HEK293T (cell line): ENCODE measurements at places on chromosomes 5 and 9.

DNA sequence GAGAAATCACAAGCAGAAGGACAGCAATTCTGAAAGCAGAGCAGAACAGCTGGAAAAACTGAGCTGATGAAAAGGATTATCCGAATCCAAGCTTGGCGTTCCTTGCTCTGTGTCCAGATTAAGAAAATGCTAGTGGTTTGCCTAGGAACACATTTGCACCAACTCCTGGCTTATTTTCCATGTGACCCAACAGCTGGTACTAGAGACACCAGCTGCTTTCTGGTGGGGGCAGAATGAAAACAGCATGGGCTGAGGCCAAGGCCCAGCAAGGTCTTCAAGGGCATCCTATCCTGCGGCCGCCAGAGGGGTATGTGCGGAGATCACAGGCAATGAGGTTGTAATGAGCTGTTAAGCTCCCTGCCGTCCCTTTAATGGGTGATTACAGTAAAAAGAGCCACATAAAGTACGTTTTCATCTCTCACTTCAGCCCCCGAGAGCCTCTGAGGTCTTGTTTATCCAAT is 131.5 kb downstream of the DOCK8 start:
- no peak for DNase-seq

DNA sequence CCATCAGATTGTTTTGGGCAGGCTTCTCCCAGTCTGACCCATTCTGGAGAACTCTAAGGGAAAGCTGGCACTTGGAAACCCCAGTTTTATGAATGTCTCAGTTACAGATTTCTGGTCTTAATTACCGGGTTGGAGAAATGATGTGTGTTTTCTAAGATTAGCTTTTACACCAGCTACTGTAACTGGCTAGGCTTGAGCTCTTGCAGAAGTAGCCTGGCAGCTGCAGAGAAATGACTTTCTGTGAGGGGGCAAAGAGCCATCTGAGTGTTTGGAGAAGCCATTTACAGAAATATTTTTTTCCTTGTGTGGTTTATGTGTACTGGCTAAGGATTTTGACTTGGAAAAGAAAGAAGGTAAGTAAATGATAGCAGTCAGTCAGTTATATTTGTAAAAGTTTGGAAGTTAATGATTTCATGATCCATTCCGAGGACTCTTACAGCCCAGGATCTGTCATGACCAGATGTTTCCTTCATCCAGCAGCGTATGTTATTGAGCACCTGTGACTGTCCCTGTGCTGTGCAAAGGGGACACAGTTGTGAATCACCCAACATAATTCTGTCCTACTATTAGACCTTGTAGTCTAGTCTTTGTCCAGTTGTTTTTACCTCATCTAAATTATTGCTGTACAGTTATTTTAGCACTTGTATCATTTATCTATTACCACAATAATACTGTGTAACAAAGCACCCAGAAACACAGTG is 53.7 kb upstream of the GDNF start:
- no peak for DNase-seq

DNA sequence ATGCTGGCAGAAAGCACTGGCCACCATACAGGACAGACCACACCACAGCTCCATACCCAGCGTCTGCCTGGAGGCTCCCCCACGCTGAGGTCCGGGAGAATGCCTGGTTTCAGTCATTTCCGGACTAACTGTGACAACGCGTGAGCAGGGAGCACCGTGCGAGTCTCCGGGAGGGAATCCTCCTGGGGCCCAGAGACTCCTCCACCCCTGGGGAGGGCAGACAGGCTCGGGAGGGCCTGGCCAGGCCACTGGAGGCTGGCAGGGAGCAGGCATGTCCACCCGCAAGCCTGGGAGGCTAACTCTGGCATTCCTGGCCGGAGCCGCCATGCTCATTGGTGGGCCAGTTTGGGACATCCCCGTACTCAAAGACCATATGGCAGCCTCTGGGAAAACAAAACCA is 6.5 kb downstream of the BRD3OS start:
- no peak for DNase-seq

DNA sequence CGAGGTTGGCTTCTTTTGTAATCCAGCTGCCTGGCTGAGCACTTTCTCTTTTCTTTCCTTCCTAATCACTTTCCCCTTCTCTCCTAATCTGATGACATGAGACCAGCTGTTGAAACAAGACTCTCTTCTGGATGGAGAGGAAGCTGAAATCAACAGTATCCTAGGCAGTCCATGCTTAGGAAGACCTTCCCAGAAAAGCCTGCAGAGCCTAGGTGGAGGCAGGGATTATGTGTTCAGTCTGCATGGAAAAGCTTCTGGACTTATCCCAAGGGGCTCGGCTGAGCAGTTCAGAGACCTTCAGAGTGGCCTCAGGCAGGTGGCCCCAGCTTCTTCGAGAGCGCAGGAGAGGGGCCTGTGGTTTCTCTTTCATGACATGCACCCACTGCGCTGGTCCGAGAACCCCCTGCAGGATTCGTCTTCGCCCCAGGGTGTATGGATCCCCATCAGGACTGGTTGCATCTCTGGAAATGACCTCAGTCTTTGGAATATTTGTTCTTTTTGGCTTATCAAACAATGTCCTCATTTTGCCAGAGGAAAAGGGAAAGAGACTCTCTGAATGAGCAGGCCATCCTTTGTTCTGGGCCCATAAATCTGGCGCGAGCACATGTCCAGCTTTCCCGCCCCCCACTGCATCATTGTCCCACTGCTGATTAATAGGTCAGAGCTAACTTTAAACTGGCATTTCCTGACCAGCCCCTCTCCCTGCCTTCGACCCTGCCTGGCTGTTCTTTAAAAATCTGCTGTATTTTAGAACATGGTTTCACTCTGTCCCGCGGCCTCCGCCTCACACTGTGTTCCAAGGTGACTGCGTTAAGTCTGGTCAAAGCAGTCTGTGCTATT is 177.9 kb upstream of the KLF4 start:
- no peak for DNase-seq

DNA sequence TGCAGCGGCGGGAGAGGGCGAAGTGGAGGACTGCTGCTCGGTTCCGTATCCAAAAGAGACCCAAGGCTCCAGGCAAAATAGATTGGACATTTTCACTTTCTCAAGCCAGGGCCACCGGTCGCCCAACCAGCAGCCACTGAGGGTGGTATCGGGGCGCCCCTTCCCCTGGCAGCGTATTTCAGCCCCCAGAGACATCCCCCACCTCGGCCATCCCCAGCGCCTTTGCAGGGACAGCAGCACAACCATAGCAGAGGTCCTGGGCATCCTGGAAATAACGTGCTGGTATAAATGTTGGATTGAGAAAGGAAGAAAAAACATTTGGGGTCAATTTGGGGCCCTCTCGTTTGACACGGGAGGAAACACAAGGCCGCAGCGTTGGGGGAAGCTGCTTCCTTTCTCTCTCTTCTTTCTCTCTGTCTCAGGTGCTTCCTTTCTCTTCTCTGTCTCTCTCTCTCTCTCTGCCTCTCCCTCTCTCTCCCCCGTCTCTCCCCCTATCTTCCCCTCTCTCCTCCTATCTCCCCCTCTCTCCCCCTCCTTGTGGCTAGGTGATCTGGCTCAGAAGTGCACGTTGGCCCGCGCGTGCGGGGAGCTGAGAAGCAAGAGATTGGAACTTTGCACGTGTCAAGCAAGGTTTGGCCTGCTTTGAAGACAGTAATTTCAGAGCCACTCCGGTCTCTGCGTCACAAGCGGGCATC is 624 bp upstream of the RETREG1 start:
- no peak for DNase-seq

DNA sequence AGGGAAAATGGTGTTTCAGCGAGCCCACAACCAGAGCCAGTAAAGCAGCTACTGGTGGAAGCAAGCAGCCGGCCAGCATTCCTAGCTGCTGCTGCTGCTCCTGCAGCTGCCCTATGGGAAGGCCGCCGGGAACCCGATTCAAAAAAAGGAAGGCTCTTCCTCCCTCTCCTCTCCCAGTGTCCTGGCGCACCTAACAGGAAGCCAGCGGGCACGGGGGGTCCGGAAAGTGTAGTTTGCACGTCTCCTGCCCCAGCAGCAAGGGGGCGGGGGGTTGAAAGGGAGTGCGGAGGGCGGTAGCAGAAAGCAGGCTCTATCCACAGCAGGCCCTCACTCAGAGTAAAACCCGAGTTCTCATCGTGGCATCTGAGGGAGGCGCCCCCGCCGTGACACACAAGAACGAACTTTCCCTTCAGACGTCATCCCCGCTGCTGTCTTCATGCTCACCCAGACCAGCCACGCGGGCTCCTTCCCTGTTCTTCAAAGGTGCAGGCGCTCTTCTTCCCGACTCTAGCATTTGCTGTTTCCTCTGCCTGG is 16.5 kb downstream of the GRXCR2 start:
- no peak for DNase-seq

DNA sequence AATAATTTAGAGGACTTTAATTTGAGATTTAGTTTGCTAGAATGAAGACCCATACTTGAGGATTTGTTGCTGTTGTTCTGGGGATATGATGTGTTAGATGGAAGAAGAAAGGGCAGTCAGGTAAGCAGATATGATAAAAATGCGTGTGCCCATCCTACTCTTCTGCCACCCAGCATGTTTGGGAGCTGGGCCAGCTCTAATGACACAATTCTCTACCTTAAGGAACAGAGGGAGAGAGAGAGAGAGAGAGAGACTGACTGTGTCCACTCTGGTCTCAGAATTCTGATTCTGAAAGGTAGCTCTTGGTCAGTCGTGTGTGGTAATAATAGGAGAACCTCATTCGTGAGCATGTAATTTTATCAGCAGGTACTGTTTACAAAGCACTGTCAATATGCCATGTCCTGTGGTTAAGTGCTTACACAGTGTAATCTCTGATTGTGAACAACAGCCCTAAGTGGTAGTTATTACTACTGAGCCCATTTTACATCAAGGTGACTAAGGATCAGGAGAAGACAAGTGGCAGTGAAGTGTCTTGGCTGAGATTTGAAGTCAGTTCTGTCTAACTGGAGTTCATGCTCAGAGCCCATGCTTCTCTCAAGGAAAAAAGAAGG is 307.4 kb upstream of the SEMA6A start:
- DNase-seq = no peak

DNA sequence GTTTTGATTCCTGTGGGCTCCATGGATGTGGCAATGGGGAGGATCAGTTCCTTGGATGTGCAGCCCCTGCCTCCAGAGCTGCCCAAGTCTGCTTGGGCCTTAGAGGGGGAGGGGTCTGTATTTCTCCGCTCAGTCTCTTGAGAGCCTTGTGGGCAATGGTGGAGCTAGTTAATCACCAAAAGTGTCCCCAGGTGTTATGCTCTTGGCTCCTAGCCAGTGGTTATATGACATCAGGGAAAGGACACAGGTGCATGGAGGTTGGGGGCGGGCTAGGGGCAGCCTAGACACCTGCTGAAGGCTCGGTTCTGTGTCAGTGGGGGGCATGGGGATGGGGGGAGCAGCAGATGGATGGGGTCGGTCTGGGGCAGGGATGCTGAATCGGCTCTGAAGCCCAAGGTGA is 12.4 kb upstream of the ARAP3 start:
- no peak for DNase-seq

- peak; percentile 47 for DNase-seq
These were observed 617 bp downstream of the PPP6C start for GRCh38 chr9:125189011-125189360.

DNA sequence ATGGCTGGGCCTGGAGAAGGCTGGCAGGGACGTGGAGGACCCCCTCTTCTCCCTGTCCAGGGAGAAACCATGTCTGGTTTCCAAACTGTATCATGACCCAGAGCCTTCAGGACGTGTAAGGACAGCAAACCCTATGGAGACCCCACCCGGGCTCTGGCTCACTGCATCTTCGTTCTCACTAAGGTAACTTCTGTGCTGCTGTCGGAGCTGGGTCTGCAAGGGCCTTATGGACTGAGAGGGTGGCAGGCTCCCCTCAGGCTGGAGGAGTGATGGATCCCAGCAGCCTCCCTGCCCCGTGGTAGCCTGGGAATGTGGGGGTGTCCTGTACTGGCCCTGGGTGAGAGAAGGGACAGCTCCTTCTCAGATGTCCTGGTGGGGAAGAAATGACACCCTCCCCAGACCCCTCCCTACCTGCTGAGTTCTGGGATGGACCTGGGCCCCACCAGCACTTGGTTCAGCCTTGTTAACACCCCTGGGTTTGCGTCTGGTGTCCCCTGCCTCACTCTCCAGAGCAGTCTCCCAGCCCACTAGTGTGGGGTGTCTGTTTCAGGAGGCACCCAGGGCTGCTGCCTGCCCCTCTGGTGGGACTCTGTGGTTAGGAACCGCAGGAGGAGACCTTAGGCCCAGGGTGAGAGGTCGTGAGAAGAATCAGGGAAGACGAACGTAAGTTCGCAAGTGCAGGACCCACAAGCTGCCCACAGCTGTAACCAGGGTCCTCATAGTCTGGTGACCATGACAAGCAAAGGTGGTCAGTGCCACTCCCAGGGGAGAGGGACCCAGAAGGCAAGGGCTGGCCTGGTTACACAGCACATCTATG is 6.6 kb downstream of the SPATA31E1 start:
- peak; percentile 1 for DNase-seq

GRCh38 chr9:137128862-137129455 is 10.0 kb upstream of the GRIN1 start:
- DNase-seq = no peak

DNA sequence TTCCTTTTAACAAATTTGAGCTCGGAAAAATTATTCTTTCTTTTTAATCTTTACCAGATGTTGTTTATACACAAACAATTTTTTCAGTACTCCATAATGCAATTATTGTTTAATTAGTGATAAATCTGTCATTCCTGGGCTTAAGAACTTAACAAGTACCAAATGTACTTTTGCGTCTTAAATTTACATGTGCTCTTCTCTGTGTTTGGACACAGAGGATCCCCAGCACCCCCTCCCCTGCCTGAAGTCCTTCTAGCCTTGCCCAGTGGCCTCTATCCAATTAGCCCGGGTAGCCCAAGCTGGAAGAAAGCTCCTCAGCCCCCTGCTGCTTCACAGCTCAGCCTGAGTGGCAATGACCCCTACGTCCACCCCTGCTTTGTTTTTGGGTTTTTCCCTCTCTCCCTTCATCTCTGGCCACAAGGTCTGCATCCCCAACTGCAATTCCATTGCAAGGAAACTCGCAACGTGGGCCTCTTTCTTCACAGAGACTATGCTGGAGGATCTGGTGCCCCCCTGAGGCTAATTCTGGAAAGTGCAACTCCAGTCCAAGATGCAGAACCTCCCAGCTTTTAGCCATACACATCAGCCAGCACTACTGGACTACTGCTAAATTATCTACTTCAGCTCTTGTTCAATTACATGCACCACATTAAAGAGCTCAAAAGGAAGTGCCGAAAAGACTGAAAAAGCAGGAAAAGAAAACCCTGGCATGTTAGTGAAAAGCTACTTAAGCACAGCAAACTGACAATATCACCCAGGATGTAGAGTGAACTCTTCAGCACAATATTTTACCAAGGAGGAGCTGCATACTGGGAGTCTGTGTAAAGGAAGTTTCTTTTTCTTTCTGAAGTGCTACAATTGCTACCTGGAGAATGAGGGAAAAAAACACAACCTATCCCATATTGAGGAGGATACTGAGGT is 186.2 kb downstream of the FANCC start:
- DNase-seq = peak; percentile 72

DNA sequence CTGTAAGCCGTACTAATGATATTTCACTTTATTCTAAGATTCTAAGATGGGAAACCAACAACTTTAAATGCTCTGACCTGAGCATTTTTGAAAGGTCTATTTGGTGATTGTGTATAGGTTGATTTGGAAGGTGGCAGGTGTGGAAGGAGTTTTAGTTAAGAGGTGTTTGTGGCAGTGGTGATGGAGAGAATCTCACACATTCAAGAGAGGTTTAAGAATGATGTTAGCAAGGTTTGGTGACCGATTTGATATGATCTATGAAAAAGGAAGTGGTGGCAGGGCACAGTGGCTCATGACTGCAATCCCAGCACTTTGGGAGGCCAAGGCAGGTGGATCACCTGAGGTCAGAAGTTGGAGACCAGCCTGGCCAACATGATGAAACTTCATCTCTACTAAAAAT is 319.2 kb upstream of the CD180 start:
- no peak for DNase-seq

- DNase-seq = peak; percentile 53
These were observed 789 bp downstream of the ACER2 start for GRCh38 chr9:19409401-19410194.

- DNase-seq = peak; percentile 71
These were observed 65.4 kb downstream of the DRD1 start for GRCh38 chr5:175378444-175379028.
